ENCODE measurements at places on chromosomes 4 and X.

GRCh38 chr4:176981551-176981950, 188.8 kb upstream of the VEGFC start:
- DNase-seq = no peak

DNA sequence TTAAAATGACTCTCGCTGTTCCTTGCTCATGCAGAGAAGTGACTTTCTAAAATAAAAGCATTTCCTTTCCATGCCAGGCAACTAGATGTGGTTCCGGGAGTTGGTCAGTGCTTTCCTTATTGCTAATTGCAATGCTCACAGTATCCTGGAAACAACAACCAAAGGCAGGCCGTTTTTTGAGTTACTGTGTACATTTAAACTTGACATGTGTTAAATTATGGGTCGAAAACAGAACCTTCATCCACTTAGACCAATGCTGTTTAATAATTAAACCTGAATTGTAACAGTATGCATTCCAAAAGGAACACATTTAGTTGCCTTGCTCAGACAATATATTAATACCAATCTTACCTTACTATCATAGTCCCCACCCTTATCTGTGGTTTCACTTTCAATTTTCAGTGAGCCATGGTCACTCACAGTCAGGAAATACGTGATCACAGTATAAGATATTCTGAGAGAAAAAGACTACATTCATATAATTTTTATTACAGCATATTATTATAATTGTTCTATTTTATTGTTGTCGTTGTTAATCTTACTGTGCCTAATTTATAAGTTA, 102.6 kb downstream of the HS6ST2 start:
- DNase-seq = no peak

- no peak for DNase-seq
Observed at GRCh38 chrX:134891652-134892051, 99.1 kb upstream of the SMIM10 start.

DNA sequence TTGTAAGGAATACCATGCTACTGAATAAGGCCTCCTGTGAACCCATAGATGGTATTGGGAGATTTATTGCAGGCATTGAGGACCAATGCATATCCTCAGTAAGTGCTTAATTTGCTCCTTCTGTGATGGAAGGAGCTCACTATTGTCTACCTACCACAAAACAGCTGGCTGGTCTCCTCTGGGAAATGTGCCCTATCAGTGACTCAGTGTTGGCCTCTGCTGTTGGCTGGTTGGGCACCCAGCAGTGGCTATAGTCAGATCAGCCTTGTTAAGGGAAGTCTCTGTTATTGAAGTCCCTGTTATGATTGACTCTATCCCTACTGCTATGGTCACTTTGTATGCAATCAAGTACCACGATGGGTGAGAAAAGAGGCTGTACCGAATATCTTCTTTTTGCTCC, 27.5 kb upstream of the OTUD4 start:
- no peak for DNase-seq

- DNase-seq = no peak
Observed at GRCh38 chr4:123339507-123340380, 56.9 kb upstream of the SPRY1 start.
